ENCODE measurements at places on chromosomes 4 and X.

GRCh38 chr4:4302416-4302815, 12.4 kb downstream of the ZBTB49 start:
- H3K4me1 ChIP-seq: no peaks in the 10 kb centered on the region
- no peaks in the 10 kb centered on the region for H3K27me3 ChIP-seq
- H3K36me3 ChIP-seq: peaks cover 16% of the 10 kb centered on the region
- no peak for DNase-seq
- no peak overlapping the region for H3K4me3 ChIP-seq
- H3K27ac ChIP-seq: no peak overlapping the region

- no peak overlapping the region for H3K27ac ChIP-seq
These were observed 13.9 kb downstream of the ATP8A1 start for GRCh38 chr4:42642845-42643615.

- peaks cover 22% of the 10 kb centered on the region for H3K27me3 ChIP-seq
- no peak overlapping the region for H3K4me3 ChIP-seq
- no peak for DNase-seq
- H3K27ac ChIP-seq: no peak overlapping the region
- H3K4me1 ChIP-seq: no peaks in the 10 kb centered on the region
These were observed 1499.5 kb upstream of the ADGRL3 start for GRCh38 chr4:59700651-59701050.

DNA sequence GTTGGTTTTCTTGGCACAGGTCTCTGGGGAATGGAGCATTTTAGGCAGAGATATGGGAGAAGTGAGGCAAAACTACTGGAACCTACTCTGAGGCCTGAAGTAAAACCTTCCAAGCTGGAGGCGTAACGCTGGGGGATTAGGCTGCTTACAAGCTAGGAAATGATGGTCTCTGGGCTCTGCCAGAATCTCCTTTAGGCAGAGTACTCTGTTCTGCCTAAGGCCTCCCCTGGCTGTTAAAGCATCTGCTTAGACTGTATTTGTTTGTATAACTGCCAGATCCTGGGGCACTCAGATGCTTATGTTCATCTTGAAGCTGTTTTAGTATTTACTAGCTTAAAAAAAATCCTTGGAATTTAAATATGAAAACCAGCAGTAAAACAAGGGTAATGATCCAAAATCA, 822.2 kb downstream of the RPA4 start:
- no peak overlapping the region for H3K27ac ChIP-seq
- DNase-seq: no peak
- no peaks in the 10 kb centered on the region for H3K27me3 ChIP-seq
- no peaks in the 10 kb centered on the region for H3K4me1 ChIP-seq
- no peak overlapping the region for H3K4me3 ChIP-seq

GRCh38 chrX:103372886-103373285, 3.5 kb upstream of the BEX3 start:
- no peaks in the 10 kb centered on the region for H3K27me3 ChIP-seq
- H3K36me3 ChIP-seq: peaks cover 3% of the 10 kb centered on the region
- H3K4me3 ChIP-seq: no peak overlapping the region
- H3K4me1 ChIP-seq: peaks cover 13% of the 10 kb centered on the region
- no peak overlapping the region for H3K27ac ChIP-seq

DNA sequence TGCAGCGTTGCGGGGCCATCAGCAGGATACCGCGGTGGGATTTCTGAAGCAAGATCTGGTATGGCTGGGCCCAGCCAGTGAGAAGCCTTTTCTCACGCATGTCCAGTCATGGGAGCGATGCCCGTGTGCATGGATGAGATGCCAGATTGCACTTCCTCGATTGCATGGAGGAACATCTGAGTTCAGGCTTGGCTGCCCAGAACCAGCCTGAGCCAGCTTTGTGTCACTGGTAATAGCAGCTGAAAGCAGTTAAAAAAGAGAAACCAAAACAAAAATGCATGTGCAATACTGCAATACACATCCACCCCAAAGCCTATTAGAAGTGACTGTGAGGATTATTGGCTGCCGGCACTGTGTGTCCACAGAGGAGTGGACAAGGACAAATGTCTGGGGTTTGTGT, 59.3 kb downstream of the PSAPL1 start:
- peaks cover 15% of the 10 kb centered on the region for H3K27me3 ChIP-seq
- H3K36me3 ChIP-seq: no peaks in the 10 kb centered on the region
- peaks cover 26% of the 10 kb centered on the region for H3K4me1 ChIP-seq

GRCh38 chrX:53882331-53882730, 161.9 kb downstream of the PHF8 start:
- peaks cover 5% of the 10 kb centered on the region for H3K4me1 ChIP-seq
- no peak overlapping the region for H3K4me3 ChIP-seq
- H3K27me3 ChIP-seq: no peaks in the 10 kb centered on the region
- no peak for DNase-seq

GRCh38 chr4:176654565-176655216, 138.0 kb downstream of the VEGFC start:
- H3K27ac ChIP-seq: no peak overlapping the region
- H3K36me3 ChIP-seq: no peaks in the 10 kb centered on the region
- no peaks in the 10 kb centered on the region for H3K4me1 ChIP-seq
- peaks cover 4% of the 10 kb centered on the region for H3K27me3 ChIP-seq
- H3K4me3 ChIP-seq: no peak overlapping the region
